Naive B cell (primary cell): ENCODE measurements at places on chromosomes 7 and 10. TPM values are rescaled to one million over a fixed set of nuclear protein-coding genes. Genes with fewer than 3 reads are reported as not detected.

The COL13A1 gene
- not detected for polyA plus RNA-seq

The GPR37 gene
- polyA plus RNA-seq, result not detected

The AGBL3 gene
- not detected for polyA plus RNA-seq

The ABCA13 gene
- not detected for polyA plus RNA-seq

The DYNC1I1 gene
- polyA plus RNA-seq, result not detected

The TMEM196 gene
- polyA plus RNA-seq, result not detected

The NPTX2 gene
- not detected for polyA plus RNA-seq

The GPC2 gene
- polyA plus RNA-seq, result 0.84 TPM

The TSPAN33 gene
- polyA plus RNA-seq, result 131 TPM

The ZMIZ1 gene
- 2.6 TPM for polyA plus RNA-seq

The GJD4 gene
- not detected for polyA plus RNA-seq

The SEM1 gene
- 75.3 TPM for polyA plus RNA-seq

The CAMK2B gene
- not detected for polyA plus RNA-seq

The FAM25G gene
- not detected for polyA plus RNA-seq

The MAD1L1 gene
- 168 TPM for polyA plus RNA-seq

The CACNA2D1 gene
- not detected for polyA plus RNA-seq

The RELN gene
- polyA plus RNA-seq, result not detected

The ACHE gene
- polyA plus RNA-seq, result not detected

The DNAJC12 gene
- polyA plus RNA-seq, result not detected

The ANKRD1 gene
- not detected for polyA plus RNA-seq

The SUGCT gene
- polyA plus RNA-seq, result 4.1 TPM

The MPP7 gene
- 4.5 TPM for polyA plus RNA-seq
